ENCODE measurements at places on chromosomes 5 and 9.

- no peak for DNase-seq
Measured at GRCh38 chr5:864492-865167, 13.8 kb upstream of the ZDHHC11 start.

DNA sequence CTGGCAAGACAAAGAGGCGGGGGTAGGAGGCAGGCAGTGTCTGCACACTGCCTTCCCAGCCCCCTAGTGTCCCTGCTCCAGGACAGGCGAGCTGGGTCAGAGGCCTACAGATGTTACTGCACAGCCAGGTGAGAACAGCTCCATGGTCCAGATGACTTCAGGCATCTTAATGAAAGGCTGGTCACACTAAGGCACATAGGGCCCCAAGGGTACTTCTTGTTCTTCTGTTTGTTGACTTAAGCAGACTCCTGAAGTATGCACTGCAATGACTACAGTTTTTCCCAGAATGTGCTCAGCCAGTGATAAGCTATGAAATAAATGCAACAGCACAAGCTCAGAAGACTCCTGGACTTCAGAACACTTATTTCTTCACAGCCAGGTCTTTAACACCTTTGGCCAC is 27.4 kb downstream of the ATPSCKMT start:
- no peak for DNase-seq

- peak; percentile 65 for DNase-seq
Measured at GRCh38 chr9:100355561-100355960, 2.8 kb upstream of the TEX10 start.

GRCh38 chr5:38338455-38338854 is 80.1 kb downstream of the EGFLAM start:
- no peak for DNase-seq

- no peak for DNase-seq
Measured at GRCh38 chr9:110579862-110580219, 300 bp upstream of the SVEP1 start.

- no peak for DNase-seq
Measured at GRCh38 chr9:136189394-136190236, 15.3 kb downstream of the LHX3 start.

- DNase-seq = no peak
Measured at GRCh38 chr5:89047571-89047970, 164.6 kb upstream of the MEF2C start.

GRCh38 chr5:78792345-78793055 is 143.9 kb upstream of the LHFPL2 start:
- DNase-seq = no peak

DNA sequence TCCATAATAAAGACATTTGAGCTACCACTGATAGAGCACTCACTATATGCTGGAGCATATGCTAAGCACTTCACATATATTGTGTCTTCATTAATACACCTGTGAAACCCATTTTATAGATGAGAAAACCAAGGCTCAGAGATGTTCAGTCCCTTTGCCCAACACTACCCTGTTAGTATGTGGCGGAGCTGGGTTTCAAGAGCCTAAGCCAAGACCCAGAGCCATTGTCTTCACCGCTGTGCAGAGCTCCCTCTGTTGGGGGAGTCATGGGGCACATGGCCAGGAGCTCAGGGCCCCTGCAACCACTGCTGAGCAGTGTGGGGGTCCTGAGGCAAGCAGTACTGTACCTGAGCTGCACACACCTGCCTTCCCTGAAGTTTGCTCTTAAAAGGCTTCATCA is 37.3 kb upstream of the SLC25A51 start:
- DNase-seq = no peak

- DNase-seq = peak; percentile 78
Measured at GRCh38 chr9:130499804-130500263, 55.1 kb downstream of the ASS1 start.
